NCI-H510A treated with DMSO at 0.1 percent for 48 hours (cell line): ENCODE measurements at places on chromosomes 5 and 9.

GRCh38 chr5:6674421-6674820 is 38.8 kb upstream of the TENT4A start:
- DNase-seq = peak; percentile 49

DNA sequence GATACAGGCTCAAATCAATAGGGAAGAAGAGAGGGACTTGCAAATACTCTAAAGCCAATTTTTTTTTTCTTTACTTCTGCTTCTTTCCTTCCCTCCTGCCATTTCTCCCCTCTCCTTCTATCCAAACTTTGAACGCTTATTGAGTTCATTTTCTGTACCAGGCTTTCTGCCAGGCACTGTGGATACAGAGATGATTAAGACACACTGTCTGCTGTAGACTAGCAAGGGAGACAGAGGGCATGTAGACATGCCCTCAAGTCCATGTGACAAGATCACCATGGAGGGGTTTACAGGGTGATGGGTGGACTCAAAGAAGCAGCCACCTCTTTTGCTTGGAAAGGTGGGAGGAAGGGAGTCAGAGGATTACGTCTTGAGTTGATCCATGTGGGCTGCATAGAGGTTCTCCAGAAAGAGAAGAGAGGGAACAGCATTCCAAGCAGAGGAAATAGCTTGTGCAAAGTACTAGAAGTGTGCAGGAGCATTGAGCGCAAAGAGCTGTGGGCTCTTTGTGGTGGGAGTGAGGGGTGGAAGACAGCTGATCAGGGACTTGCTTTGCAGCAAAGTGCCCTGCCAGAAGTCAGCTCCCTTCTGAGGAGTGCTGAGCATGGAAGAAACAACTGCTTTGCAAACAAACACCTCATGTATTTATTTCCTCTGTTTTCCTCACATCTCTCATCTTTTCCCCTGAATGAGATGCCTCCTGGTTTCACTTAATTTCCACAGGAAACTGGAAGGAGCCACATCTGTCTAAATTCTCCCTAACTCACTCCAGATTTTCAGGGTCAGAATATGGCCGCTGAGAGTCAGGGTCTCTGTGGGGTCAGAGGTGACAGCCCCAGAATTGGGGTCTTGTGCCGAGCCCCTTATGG is 64.4 kb upstream of the COL15A1 start:
- DNase-seq = no peak

- no peak for DNase-seq
Observed at GRCh38 chr5:169071-169727, 22.1 kb upstream of the LRRC14B start.

DNA sequence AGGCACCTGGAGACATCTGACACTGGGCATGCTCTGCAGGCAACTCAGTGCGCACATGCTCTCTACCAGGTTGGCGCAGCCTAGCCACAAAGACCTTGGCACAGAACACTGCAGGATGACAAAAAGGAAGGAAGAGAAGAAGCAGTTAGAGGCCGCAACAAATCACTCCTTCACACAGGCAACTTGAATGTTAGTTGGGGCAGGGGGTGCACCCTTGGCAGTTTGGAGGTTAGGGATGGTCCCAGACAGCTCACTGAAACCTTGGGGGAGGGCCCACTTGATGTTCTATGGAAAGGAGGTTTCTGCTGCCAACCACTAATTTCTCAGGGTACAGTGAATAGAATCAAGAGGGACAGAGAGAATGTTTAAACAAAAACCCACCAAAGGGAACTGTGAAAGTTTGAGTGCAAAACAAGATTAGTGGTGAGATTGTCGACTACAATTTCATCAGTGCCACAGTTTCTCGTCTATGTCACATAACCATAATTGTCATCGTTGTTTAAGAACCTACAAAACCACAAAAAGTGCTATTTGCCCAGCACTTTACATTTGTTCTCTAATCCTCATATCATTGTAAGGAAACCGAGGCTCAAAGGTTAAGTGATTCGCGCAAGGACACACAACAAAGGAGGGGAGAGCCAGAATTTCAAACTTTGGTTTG is 48.7 kb downstream of the FBXW11 start:
- no peak for DNase-seq

GRCh38 chr9:72579880-72580550 is 58.6 kb downstream of the TMC1 start:
- no peak for DNase-seq

- DNase-seq = no peak
Observed at GRCh38 chr9:76560481-76560922, 101.5 kb downstream of the GCNT1 start.

GRCh38 chr5:132526290-132526973 is 16.9 kb downstream of the IL5 start:
- peak; percentile 16 for DNase-seq

GRCh38 chr5:30183795-30184194 is 1009.7 kb upstream of the CDH6 start:
- no peak for DNase-seq

- no peak for DNase-seq
Observed at GRCh38 chr5:54385994-54386393, 69.5 kb upstream of the HSPB3 start.

DNA sequence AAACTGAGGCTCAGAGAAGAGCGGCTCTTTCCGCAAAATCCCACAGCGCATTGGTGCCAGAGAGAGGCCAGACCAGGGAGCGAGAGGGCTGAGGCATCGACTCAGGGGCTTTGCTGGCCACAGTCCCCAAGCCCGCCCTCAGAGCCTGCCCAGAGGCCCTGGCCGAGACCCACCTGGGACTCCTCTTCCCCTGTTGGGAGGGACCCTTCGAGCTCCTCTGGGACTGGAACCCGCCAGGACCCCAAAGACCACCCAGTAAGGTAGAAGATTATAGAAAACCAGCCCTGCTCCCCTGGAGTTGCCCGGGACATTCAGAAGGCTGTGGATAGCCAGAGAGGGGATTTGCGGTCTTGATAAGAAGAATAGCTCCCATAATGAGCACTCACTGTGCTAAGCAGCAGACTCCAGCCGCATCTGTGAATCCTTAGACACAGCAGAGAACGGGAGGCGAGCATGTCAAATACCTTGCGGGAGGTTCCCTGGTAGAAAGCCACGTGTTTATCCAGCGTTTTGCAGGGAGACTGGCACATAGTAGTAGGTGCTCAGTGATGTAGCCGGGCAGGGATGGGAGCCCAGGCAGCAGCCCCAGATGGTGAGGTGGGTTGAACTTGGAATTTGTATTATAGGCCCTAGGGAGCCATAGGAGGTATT is 651 bp upstream of the AK1 start:
- no peak for DNase-seq

DNA sequence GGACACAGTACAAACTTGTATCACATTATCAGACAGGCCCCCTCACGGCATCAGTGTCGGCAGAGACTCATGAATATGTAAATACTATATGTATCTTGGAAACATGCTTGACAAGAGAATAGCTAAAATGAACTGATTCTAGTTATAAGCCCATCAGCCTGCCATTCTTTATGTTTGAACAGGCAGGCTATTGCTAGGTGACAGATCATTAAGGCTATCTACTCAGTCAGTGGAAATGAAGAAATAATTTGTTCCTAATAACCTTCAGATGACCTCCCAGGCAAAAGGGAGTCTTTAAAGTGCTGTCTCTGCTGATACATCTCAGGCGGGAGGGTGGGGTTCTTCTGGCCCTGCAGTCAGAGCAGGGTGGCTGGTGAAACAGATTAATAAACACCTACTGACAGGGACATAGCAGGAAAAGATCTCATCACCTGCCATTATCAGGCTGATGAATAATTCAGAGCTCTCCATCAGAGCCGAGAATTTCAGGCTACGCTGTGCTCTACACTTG is 394.2 kb downstream of the RASEF start:
- no peak for DNase-seq

DNA sequence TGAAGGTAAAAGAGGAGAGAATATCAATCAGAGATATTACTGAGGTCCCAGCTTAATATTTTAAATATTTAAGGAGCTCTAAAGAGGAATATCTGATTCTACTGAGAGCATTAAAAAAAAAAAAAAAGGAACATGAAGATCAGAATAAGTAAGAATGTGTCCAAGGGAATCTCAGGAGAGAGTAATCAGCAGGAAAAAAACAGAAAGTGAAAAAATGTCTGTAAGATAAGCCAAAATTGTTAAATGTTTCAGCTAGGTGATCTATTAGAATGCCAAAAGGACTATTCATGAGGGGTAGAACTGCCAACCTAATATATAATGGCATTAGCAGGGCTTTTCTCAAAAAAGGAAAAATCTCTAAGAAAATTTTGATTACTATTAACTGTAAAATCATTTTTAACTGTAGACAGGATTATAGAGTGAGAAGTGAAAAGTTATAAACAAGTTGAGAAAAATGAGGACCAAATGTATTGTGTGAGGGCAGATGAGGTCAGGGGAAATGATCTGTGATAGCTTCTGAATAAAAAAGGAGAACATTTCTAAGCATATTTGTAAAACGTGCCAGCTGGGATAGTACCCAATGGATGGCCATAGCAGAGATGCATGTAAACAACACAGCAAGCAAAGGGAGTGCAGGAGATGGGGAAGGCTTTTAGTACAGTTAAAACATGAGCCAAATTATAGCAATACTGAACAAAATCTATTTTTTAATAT is 9.4 kb upstream of the RHOBTB3 start:
- no peak for DNase-seq

DNA sequence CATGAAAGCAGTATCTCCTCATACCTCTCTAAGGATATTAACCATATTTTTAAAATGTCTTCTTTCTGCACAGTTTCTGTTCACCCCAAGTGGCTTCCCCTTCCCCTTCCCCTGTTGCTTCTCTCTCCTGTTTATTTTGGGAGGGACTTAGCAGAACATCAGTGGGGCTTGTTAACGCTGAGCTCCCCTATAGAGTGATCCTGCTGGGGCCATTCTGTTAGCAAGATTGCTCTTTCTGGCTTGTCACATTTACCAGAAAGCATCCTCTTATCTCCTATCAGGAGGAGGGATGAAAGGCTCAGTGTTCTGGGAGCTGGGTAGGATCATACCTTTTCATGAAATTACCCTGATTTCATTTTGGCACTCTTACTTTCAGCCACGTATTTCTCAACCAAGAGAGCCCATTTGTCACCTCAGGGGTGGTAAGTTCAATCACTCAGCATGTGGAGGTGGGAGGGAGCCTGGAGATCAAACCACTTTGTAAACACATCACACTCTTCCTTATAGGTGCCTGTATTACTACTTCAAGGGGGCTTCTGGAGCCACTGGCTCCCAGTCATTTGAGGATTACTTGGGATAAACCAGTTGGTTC is 16.7 kb downstream of the NXNL2 start:
- no peak for DNase-seq

GRCh38 chr5:122099060-122099790 is 21.2 kb upstream of the LOX start:
- DNase-seq = no peak

GRCh38 chr5:128053291-128053954 is 30.1 kb upstream of the SLC12A2 start:
- no peak for DNase-seq

- peak; percentile 7 for DNase-seq
Observed at GRCh38 chr5:139863855-139864558, 68.4 kb downstream of the PSD2 start.

GRCh38 chr9:8860086-8860485 is 1060.5 kb upstream of the DMAC1 start:
- no peak for DNase-seq

- no peak for DNase-seq
Observed at GRCh38 chr5:56729488-56729887, 85.9 kb upstream of the MAP3K1 start.

GRCh38 chr5:156239800-156240199 is 87.2 kb upstream of the SGCD start:
- no peak for DNase-seq

- DNase-seq = no peak
Observed at GRCh38 chr9:134264169-134264568, 62.1 kb upstream of the RXRA start.

GRCh38 chr9:113998525-113999255 is 79.4 kb downstream of the AMBP start:
- no peak for DNase-seq

GRCh38 chr5:7742241-7742656 is 108.7 kb downstream of the CFAP90 start:
- DNase-seq = no peak

DNA sequence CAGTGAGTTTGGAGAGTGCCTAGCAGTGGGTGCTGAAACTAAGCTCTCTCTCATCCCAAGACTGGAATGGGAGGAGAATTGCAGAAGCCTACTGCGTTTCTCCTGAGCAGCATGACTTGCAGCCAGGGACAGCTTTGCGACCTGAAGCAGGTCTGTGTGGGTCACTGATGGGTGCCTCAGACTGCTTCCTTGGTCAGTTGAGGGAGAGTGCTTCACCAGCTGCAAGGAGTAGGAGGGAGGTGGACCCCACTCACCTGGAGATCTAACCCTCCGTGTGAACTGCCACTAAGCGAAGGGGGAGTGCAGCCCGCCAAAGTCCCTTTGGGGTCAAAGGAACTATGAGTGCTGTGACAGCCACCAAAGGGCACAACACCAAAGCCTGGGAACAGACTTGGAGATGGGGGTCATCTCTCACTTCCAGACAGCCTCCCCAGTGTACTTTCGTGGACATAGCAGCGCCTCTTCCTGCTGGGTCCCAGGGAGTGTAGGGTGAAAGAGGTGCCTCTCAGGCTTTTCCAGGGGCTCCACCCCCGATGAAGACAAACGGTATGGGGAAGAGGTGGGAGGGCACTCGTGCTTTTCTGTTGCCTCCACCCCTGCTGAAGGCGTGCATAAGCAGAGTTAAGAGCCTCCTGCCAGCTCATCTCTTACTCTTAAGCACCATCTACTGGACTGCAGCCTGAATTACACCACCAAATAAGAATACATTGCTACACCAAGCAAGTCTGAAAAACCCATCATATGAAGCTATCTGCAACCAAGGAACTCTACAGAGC is 34.3 kb upstream of the MACIR start:
- DNase-seq = peak; percentile 39

DNA sequence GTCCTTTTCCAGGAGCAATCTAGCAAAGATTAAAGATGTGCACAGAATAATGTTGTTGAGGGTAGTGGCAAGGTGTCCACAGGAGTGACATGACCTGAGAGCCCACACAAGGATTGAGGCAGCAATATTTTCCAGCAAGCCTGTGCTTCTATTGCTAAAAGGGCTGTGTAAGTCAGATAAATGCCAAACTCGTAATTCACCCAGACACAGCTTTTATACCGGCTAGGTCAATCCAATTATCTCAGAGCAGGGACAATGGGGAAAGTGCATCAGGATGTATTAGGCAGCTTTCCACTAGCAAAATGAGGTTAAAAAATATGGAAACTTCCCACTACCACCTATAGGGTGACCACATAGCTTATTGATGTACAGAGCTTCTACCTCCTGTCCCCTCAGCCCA is 34.8 kb upstream of the RAB3C start:
- no peak for DNase-seq

GRCh38 chr9:125484350-125485282 is 222.4 kb downstream of the MAPKAP1 start:
- DNase-seq = no peak
